ENCODE measurements at places on chromosomes 7 and 10.

- no peak for DNase-seq
Measured at GRCh38 chr10:68871105-68871711, 29.9 kb upstream of the DDX50 start.

DNA sequence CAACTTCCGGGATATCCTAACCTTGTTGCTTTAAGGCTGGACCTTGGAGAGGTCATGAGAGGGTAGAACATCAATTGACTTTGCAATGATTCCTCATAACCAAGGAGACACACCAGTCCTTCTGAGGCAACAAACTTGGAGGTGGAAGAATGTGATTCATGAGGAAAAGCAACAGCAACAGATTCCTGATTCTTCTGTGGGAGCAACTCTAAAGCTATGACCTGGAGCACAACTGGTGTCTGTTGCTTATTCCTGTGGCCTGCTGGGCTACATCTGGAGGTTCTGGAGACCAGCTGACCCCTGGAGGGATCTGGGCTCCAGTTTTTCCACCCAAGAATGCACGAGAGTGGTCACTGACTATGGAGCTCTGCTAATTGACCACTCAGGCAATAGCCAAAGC, 116.6 kb downstream of the CREB5 start:
- DNase-seq = no peak

DNA sequence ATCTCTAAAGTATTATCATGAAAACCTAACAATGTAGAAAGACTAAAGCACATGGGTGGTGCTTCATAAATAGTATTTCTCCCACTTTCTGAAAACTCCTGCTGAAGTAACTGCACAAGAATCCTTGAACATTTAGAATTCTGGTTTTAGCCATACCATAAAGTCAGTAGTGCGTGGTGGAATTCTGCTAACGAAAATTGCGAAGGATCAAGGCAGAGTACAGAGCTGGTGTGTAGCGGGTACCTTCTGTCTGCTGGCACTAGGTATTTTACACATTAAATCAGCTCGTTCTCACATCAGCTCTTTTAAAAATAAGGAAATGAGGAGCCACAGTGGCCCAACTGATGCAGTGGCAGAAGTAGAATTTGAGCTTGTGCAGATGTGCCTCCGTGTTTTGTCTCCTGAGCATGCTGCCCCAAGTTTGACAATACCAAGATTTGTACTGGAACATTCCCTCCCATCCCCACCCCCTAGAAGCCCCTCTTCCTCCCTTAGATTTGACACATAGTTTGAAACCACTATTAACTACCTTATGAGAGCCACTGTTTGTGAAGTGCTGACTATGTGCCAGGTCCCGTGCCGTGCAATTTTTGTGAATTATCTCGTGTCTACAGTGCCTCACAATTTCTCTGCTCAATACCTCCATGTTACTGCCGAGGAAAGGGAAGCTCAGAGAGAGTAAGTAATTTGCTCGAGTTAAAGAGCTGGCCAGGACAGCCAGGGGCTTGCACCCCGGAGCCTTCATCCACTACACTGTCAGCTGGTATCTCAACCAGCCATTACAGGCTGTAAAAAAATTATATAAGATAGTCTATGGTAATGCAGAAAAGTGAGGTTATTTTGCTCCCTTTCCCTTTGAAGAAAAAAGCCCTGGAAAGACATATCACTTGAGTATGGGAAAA, 66.9 kb downstream of the EGFR start:
- no peak for DNase-seq

DNA sequence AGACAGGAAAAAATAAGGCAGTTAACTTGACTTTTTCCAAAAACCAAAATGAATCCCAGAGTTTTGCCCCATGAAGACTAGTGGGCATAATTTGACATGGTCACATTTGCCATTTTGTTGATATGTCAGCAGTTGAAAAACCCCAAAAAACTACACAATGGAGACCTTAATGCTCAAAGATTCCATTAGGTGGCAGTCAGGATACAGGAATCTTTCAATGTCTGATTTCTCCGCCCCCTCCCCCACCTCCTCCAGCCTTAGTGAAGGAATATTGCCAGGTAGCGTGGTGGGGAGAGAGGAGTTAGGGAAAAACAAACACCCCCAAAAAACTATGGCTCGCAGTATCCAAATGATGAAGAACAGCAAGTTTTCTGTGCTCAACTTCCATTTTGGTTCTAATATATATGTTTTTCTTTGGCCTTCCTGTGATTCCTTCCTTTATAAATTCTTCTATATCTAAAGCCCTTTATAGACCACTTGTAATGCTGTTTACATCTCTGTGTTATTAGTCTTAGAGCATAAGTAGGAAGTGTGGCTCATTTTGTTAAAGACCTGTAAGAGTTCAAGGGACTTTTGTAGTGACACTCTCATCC, 6.7 kb upstream of the SMNDC1 start:
- peak; percentile 9 for DNase-seq

GRCh38 chr10:55329796-55330195, 528.8 kb upstream of the PCDH15 start:
- no peak for DNase-seq

GRCh38 chr10:49138361-49138891, 4.6 kb upstream of the FAM170B start:
- no peak for DNase-seq

- DNase-seq = no peak
Measured at GRCh38 chr10:71243756-71244395, 31.5 kb downstream of the UNC5B start.

- DNase-seq = no peak
Measured at GRCh38 chr10:20892011-20892585, 5.0 kb downstream of the NEBL start.

GRCh38 chr10:48503293-48503911, 101.5 kb downstream of the ARHGAP22 start:
- DNase-seq = no peak

Data from amygdala (tissue), 56 donors.